ENCODE measurements at places on chromosomes 3 and 15.
A peak's percentile ranks its signal among the peaks of the same experiment; 100 is the strongest.

GRCh38 chr3:129120254-129121004, 1.2 kb downstream of the RAB43 start:
- DNase-seq = peak; percentile 89

DNA sequence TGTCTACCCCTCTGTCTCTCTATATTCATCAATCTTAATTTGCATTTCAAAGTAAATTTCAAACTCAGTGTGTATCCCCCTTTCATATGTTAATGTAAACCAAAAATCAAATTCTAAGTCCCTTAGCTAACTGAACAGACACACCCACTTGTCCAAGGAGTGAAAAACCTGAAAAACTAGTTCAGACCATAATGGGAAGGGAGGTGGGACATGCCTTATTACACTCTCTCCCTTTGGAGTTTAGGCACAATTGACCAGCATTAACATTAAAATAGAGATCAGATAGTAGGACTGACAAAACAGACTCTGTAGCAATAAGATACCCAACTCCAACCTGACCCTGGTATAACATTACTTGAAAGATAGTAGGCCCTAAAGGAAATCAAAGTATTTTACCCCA, 247.7 kb upstream of the GADL1 start:
- DNase-seq = no peak

- no peak for DNase-seq
Measured at GRCh38 chr15:82970696-82971095, 15.3 kb upstream of the RAMAC start.

DNA sequence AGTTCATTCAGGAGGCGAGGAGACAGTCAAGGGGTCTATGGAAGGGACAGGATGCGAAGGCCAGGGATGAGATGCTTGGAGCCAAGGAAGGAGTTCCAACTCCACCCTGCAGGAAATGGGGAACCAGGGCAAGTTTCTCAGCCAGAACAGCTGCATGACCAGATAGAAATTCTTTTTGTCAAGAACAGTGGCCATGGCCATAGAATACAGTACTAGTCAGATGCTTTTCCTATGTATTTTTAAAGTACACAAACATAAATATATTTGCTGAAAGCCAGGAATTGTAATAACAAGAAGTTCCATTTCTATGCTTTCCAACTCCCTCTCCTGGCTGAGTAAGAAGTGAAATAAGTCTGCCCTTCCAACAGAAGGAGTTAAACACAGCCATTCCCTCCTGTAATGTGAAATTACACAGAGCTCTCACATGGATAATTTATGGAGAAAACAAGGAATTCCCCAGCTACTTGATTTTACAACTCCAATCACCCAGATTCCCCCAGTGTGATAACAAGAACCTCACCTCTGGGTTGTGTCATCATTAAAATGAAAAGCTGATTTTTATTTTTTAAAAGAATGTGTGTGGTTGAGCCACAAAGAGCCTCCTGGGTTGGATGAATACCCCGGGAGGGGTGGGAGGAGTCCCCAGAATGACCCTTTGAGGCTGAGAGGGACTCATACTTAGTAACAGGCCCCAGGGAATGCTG, 124.6 kb upstream of the ARHGEF3 start:
- no peak for DNase-seq

DNA sequence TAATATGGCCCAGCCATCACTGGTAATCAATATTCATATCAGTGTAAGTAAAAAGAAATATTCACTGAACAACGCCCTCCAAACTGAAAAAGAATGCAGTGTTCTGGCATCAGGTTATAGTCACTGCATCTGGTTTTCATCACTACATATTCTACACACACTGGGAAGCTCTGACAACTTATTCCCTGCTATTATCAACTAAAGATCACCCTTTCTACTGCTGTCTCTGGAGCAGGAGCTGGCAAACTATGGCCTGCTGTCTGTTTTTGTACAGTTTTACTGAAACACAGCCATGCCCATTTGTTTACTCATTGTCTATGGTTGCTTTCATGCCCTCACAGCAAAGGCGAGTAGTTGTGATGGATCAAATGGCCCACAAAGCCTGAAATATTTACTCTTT, 35.3 kb downstream of the TUBGCP4 start:
- DNase-seq = no peak

- no peak for DNase-seq
Measured at GRCh38 chr3:171315101-171315500, 145.1 kb downstream of the TNIK start.

DNA sequence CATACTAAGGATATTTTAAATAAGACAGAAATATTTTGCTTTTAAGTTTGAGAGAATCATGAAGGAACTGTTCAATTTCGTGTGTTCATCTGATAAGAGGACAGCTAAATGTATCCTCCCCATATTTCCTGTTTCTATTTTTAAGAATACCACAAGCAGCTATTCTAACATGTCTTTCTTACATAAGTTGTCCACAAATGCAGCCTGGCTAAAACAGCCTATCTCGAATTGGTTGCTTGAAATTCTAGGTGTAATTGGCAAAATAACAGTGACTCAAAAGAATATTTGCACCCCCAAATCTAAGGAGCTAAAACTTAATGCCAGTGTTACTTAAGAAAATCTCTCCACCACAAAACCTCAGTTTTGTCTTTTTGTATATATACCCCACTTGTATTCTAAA, 35.0 kb downstream of the BTLA start:
- DNase-seq = no peak

DNA sequence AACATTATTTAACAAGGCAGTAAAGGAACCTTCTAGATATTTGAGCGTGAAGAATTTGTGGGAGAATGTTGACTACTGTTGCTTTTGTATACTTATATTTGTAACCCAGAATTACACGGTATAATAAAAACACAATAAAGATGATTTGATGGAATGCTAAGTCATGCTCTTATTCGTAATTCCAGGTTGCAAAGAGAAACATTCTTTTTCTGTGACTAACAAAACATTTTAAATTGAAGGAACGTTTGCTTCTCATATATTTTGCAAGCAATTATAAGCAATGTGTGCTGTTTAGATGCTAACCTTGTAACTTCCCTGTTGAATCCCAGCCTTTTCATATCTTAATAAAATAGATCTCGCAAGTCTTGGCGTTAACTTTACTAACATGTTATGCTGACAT, 124.4 kb upstream of the CGNL1 start:
- DNase-seq = no peak

DNA sequence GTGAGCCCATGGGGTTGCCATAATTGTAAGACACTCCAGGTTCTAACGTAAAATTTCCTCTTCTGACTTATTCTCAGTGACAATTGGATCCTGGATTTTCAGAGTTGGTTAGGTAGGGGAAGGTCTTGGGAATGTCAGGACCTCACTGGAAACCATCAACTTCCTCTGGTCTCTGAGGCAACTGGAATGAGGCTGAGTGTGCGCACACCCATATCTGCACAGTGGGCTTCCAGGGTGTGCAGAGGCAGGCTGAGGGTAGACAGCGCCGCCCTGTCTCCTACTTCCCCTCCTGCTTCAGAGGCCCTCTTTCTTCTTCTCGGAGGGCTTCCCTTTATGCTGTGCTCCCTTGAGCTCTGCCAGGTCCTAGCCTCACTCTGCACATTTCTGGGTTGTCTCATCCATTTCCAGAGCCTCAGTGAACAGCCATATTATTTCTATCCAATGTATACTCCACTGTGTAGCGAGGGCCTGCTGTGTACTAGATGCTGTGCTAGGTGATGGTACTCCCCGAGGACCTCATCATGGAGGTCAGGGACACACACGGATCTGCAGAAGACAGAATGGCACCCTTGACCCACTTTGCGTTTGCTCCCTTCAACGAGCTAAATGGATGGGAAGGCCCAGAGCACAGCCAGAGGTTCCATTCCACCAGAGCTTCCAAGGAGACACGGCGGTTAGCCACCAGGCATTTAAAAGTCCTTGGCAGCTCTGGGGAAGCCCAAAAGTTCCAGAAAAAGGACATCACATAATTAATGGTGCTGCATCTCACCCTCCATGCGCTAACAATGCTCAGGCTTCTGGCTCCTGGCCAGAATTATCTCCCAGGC, 18.3 kb downstream of the ACAA1 start:
- DNase-seq = no peak

DNA sequence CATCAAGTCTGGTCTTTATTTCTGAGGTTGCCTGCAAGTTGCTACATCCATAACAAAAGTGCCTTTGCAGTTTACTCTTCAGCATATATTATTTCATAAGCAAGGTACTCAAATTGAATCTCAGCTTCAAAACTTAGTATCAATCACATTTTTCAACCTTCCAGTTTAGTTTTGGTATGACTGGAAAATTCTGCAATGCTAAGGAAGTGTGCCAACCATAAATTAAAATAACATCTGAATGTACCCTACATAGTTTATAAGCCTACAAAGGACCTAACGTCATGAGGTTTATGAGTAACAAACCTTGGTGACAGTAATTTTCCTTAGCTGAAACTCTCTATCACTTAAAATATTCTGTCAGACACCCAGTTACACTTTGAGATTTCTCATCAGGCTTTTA, 62.8 kb downstream of the THBS1 start:
- no peak for DNase-seq

DNA sequence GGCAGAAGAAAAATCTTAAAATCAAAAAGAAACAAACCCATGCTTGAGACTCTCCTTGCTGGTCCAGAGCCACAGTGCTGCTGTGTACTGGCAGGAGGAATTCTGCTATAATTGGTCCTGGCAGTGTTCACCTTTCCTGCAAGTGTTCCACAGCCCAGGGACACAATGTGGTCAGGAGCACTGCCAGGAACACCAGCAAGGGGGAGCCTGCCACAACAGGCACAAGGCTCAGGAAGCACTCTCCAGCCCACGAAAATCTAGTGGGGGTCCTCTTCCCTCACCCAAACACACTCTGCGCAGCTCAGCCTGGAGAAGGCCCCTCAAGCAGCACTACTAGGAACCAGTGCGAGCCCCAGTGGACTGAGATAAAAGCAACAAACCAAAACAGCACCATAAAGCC, 92.9 kb downstream of the UBE3A start:
- DNase-seq = no peak

DNA sequence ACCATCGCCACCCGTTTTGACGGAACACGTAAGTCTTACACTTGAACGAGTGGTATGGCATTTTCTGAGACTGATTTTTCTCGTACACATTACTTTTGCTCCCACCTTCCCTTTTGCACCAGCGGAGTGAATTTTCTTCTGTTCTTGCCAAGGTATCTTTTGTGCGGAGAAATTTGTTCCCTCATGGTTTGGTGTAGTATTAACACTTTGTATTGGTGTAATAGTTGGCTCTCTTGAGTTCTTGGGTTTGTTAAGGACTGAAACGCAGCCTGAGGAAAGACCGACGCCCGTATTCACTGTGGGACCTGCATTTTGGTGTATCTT, 420 bp downstream of the KCNH8 start:
- DNase-seq = no peak

GRCh38 chr3:115630850-115631249, 7.5 kb downstream of the GAP43 start:
- DNase-seq = no peak

DNA sequence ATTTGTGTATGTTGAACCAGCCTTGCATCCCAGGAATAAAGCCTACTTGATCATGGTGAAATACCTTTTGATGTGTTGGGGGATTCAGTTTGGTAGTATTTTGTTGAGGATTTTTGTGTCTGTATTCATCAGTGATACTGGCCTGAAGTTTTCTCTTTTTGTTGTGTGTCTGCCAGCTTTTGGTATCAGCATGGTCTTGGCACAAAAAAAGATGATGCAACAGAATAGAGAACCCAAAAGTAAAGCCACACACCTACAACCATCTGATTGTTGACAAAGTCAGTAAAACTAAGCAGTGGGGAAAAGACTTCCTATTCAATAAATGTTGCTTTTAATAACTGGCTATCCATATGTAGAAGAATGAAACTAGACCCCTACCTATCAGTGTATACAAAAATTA, 77.6 kb downstream of the TCF12 start:
- DNase-seq = no peak

DNA sequence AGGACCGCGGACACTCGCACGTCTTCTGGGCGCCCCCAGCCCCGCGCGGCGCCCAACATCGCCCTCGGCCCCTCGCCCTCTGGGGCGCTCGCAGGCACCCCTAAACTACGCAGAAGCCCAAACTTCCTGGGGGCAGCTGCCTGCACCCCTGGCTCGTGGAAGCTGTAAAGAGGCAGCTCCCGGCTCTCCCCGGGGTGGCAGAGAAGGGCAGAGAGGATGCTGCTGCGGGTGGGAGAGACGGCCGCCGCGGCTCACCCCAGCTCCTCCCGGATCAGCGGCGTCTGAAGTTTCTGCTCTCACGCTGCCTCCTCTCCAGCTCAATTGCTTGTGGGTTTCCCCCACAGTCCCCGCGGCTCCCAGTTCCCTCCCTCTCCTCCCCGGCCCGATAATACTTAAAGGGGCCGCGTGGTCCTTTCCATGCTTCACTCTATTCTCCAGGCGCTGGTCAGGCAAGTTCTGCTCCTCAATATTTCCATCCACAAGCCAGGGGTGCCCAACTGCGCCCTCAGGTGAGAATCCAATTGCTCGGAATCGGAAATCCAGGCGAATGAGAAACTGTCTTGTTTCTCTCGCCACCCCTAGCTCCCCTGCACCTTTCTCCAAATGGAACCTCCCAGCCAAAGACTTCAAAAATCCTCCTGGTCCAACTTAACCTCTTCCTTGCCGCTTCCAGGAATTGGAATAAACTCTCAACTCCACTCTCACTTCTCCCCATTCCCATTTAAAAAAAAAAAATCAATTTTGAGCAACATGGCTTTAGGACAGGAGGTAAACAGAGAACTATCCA, 748.5 kb downstream of the ROBO1 start:
- no peak for DNase-seq

- DNase-seq = no peak
Measured at GRCh38 chr15:93823971-93824913, 407.1 kb upstream of the MCTP2 start.

GRCh38 chr3:134711284-134711683, 60.5 kb upstream of the KY start:
- DNase-seq = no peak

GRCh38 chr3:127234778-127235177, 41.8 kb downstream of the PRR23E start:
- no peak for DNase-seq

GRCh38 chr3:25884981-25885380, 95.1 kb downstream of the OXSM start:
- DNase-seq = no peak

- DNase-seq = no peak
Measured at GRCh38 chr3:129435367-129435766, 4.4 kb downstream of the MBD4 start.

GRCh38 chr3:149310796-149311534, 22.5 kb downstream of the TM4SF18 start:
- DNase-seq = no peak

DNA sequence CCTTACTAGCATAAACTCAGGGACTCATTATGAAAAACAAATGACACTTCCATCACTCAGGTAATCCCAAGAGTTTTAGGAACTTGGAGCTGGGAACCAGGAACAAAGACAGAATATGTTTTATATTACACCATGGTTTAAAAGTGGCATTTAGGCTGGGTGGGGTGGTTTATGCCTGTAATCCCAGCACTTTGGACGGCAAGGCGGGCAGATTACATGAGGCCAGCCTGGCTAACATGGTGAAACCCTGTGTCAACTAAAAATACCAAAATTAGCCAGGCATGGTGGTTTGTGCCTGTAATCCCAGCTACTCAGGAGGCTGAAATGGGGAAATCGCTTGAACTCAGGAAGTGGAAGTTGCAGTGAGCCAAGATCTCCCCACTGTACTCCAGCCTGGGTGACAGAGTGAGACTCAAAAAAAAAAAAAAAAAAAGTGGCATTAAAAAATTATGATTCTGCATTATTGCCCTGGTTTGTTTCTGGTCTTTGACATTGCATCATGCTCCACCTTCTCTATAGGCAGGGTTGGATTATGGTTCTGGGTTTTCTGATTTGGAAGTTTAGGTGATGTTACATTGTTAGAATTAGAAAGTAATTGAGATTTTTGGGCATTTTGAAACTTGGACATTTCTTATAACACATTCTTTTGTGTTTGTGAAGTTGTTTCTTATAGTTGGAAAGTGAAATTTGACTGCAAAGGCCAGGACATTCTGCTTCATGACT, 19.0 kb downstream of the SQOR start:
- no peak for DNase-seq

All from activated naive CD8-positive, alpha-beta T cell treated with anti-CD3 and anti-CD28 coated beads, Interleukin-2, amount 50 U/mL, for 16 hours (primary cell).